ENCODE measurements at places on chromosomes 6 and 20. TPM values are rescaled to one million over a fixed set of nuclear protein-coding genes. Genes with fewer than 3 reads are reported as not detected.

MCHR2 gene
- not detected for total RNA-seq

MICB gene
- 23.4 TPM for total RNA-seq

MAPK13 gene
- 3.6 TPM for total RNA-seq

RSPO3 gene
- total RNA-seq: 5.8 TPM

HACE1 gene
- total RNA-seq: 17.5 TPM

NR2E1 gene
- not detected for total RNA-seq

NOX3 gene
- not detected for total RNA-seq

PSORS1C2 gene
- not detected for total RNA-seq

IMPG1 gene
- under 0.01 TPM for total RNA-seq

PACRG gene
- not detected for total RNA-seq

CST4 gene
- not detected for total RNA-seq

SLC25A27 gene
- total RNA-seq: 0.32 TPM

RHAG gene
- total RNA-seq: not detected

WFDC10A gene
- total RNA-seq: not detected

POM121L2 gene
- total RNA-seq: not detected

SLC22A16 gene
- not detected for total RNA-seq

WFDC2 gene
- total RNA-seq: not detected

MAP7 gene
- 0.32 TPM for total RNA-seq

ZKSCAN8 gene
- total RNA-seq: 16.7 TPM

CRISP3 gene
- not detected for total RNA-seq

LGSN gene
- total RNA-seq: not detected

ZC3H12D gene
- total RNA-seq: not detected

EMILIN3 gene
- under 0.01 TPM for total RNA-seq

PKIB gene
- 0.97 TPM for total RNA-seq

ATG5 gene
- 66.6 TPM for total RNA-seq

SLC22A2 gene
- total RNA-seq: not detected

PDYN gene
- not detected for total RNA-seq

NINL gene
- 9.4 TPM for total RNA-seq

C6orf52 gene
- 1.1 TPM for total RNA-seq

SLC17A1 gene
- not detected for total RNA-seq
